ENCODE measurements at places on chromosomes 1 and 21. TPM values are rescaled to one million over a fixed set of nuclear protein-coding genes. Genes with fewer than 3 reads are reported as not detected.

The SPRR4 gene
- total RNA-seq, result not detected

The OR2G6 gene
- not detected for total RNA-seq

The PLD5 gene
- not detected for total RNA-seq

The KISS1 gene
- total RNA-seq, result not detected

The CD48 gene
- total RNA-seq, result 8.4 TPM

The SRSF11 gene
- total RNA-seq, result 223 TPM

The TGFB2 gene
- total RNA-seq, result 1.8 TPM

The MRPL20 gene
- 222 TPM for total RNA-seq

The AMY2A gene
- total RNA-seq, result 2.5 TPM

The IRF2BP2 gene
- 40.1 TPM for total RNA-seq

The PSMG1 gene
- 8.9 TPM for total RNA-seq

The VAMP3 gene
- 155 TPM for total RNA-seq

The RNU1-4 gene
- total RNA-seq, result under 0.01 TPM

The OR10Z1 gene
- total RNA-seq, result not detected

The PPIAL4G gene
- not detected for total RNA-seq

The ABCA4 gene
- 0.22 TPM for total RNA-seq

The E2F2 gene
- 0.19 TPM for total RNA-seq

The TMEM200B gene
- 6.7 TPM for total RNA-seq

The ETV3L gene
- not detected for total RNA-seq

The PDC gene
- not detected for total RNA-seq

The SERPINC1 gene
- total RNA-seq, result not detected

The DNAJC16 gene
- 14.5 TPM for total RNA-seq

The COL11A1 gene
- 1.9 TPM for total RNA-seq

The LRRC3 gene
- total RNA-seq, result 4.0 TPM

The SLC26A9 gene
- total RNA-seq, result not detected

The FLG2 gene
- total RNA-seq, result not detected

The ALX3 gene
- not detected for total RNA-seq

The CLIC6 gene
- 37.7 TPM for total RNA-seq

The MSH4 gene
- 0.34 TPM for total RNA-seq

The S100A11 gene
- total RNA-seq, result 496 TPM

The GNAT2 gene
- not detected for total RNA-seq

The LCE1B gene
- not detected for total RNA-seq

The GPR61 gene
- not detected for total RNA-seq

The ACP6 gene
- 8.5 TPM for total RNA-seq

The APOBEC4 gene
- not detected for total RNA-seq

The OLIG2 gene
- total RNA-seq, result not detected

The NBPF4 gene
- total RNA-seq, result not detected

The SPATA21 gene
- total RNA-seq, result not detected

The CASZ1 gene
- total RNA-seq, result 6.8 TPM

The SLC27A3 gene
- 104 TPM for total RNA-seq

The ATAD3C gene
- not detected for total RNA-seq

The HSPA6 gene
- 10.2 TPM for total RNA-seq

The PDZK1 gene
- not detected for total RNA-seq

The AADACL4 gene
- total RNA-seq, result not detected

The TNFRSF8 gene
- 1.5 TPM for total RNA-seq

The RXRG gene
- total RNA-seq, result not detected

The MASP2 gene
- not detected for total RNA-seq

The REN gene
- not detected for total RNA-seq

The CORT gene
- not detected for total RNA-seq

The GNG4 gene
- not detected for total RNA-seq

The SLAMF1 gene
- total RNA-seq, result not detected

The G0S2 gene
- total RNA-seq, result 2,367 TPM

The TDRD5 gene
- total RNA-seq, result 0.51 TPM

The EFCAB14 gene
- total RNA-seq, result 91.4 TPM

The HECTD3 gene
- 48.2 TPM for total RNA-seq

Data from subcutaneous adipose tissue (tissue), 4 donors.